Right atrium auricular region (tissue), 2 donors: ENCODE measurements at places on chromosomes 7 and 10. TPM values are rescaled to one million over a fixed set of nuclear protein-coding genes. Genes with fewer than 3 reads are reported as not detected.

DNA sequence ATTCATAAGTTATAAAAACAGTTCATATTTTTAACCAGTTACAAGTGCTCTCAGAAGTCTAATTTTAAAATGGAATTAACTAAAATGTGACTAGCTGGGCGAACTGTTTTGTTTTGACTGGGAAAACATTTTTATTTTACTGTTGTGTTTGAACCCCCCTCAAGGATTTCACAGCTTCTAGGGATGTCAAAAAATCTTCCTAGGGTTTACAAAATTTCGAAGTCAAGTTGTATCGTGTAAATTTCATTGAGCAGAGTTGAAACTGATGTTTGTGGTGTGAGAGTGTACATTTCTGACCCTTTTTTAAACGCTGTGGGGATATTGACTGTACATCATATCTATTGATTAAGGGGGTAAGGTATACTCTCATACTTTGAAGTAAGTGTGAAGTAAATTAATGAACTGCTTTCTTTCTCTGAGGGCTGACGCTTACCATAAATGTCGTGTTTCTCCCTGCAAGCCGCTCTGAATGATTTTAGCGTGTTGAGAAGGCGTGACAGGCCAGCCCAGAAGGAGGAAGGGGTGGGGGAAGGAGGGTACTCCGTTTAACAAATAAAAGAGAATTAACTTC, 1.8 kb upstream of the SP8 start:
- no peak for DNase-seq

GRCh38 chr7:91636129-91636724, 244.3 kb downstream of the MTERF1 start:
- DNase-seq = no peak

GRCh38 chr7:2873686-2874551, 29.8 kb upstream of the GNA12 start:
- DNase-seq = no peak

- DNase-seq = no peak
Observed at GRCh38 chr10:80612261-80612660, 74.6 kb downstream of the SH2D4B start.

GRCh38 chr10:45008524-45009161, 7.9 kb downstream of the ZNF22 start:
- no peak for DNase-seq

- no peak for DNase-seq
Observed at GRCh38 chr7:22348379-22348778, 8.6 kb downstream of the RAPGEF5 start.

DNA sequence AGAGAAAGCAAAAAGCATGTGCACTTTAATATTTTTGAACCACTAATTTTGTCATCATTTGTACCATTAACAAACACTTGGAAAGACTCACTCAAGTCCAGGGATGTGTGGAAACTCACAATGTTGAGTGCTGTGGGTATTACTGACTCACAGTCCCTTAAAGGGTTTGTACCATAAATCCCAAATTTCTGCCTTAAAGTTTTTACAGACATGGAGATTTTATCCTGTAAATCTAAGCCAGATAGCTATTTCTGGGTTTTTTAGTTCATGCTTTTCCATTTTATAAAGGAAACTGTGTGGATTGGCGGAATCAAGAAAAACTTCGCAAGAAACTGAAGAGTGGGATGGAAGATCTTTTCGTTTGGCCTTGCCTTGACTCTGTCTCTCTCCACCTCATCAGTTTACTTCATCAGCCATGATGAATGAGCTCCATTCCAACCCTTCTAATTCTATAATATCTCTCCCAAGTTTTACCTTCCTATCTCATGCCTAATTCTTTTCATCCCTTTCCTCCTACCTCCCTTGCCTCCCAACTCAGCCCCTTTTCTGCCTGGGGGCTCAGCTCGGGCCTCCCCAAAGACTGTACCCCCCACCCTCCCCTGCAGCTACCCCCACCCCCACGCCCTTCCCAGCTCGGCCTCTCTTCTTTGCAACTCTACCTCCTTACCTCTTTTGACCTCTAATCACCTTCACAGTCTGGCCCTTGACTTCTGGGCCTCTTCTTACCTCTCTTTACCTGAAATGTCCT, 218.5 kb upstream of the MKLN1 start:
- DNase-seq = no peak

DNA sequence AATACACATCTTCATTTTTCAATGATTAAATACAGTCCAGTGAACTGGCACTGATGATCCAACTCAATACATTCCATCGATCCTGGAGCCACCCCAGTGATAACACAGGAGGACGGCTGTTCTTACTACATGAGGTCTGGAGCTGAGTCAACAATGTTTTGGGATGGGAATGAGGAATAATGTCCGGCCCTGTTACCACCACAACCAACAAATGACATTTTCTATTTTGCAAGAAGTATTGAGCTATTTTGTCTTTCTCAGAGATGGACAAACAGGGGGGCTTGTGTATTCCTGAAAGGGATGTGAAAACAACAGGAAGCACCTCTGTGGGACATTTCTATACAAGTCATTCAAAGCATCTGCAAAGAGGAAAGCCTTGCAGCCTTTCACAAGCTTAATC, 249.2 kb downstream of the PARD3 start:
- DNase-seq = no peak

DNA sequence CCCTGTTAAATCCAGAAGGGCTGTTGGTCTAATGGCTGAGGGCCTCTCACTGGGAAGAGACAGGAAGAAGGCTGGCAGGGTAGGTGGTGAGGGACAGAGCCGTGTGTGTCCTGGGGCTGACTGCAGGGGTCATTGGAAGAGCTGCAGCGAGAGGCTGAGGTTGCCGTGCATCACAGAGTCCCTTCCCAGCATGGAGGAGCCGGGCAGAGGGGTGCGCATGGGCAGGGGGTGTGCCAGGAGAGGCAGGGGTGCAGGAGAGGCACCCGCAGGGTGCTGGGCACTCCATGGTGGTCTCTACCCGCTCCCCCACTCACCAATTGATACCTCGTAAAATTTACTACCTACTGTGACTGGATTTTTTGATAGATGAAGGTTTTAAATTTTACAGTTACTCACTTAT, 124.3 kb downstream of the ACTR3B start:
- no peak for DNase-seq

DNA sequence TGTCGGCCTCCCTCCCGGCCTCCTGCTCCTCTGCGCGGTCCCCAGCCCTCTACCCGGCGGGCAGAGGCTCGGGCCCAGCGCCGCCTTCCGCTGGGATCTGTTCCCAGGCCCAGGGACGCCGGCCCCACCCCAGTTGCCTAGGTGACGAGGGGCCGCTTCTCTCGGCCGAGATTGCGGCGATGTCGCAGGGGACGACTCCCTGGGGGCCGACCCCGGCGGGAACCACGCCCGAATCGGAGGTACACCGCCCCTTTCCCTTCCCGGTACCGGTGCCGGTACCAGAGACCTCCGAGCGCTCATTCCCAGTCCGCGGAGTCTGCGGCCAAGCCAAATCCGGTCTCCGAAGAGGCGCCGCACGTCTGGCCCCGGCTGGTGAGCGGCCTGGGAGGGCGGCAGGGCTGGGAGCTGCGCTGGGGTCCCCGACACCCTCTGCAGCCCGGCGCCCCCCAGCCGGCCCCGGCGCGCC, at the start of gene CABCOCO1:
Gene CABCOCO1, plus strand, starts transcription at position 136 of the 466 bp plus-strand sequence. Its CDS starts 44 bp downstream, at position 180.
- peak; percentile 58 for DNase-seq

DNA sequence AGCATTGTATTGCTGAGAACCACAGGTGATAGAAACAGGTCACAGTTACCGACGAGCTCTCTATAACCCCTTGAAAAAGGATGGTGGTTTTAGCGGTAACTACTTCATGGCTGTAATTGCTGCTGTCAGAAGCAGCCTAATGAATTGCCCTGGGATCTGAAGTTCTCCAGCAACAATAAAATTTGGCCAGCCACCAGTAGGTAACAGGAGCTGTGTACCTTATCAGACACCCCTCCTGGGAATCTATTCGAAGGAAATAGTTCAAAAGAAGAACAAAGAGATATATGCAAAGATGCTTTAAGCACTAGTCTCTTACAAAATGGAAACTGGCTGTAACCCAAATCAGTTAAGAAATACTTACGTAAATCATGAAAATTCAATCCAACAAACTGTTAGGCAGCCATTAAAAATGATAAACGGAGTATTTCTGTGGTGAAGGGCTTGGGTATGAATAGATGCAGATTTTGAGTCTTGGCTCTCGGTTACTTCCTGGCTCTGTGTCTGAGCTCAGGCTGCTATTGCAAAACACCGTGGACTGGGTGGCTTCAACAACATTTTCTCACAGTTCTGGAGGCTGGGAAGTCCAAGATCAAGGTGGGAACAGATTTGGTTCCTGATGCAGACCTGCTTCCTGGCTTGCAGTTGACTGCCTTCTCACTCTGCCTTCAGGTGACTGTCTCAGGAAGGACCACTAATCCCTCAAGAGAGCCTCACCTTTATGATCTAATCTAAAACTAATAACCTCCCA, 1.6 kb downstream of the MSRB2 start:
- DNase-seq = no peak

GRCh38 chr10:131616040-131616439, 284.8 kb upstream of the PPP2R2D start:
- DNase-seq = no peak

- no peak for DNase-seq
Observed at GRCh38 chr10:52048051-52048450, 266.0 kb upstream of the DKK1 start.

- no peak for DNase-seq
Observed at GRCh38 chr7:1454542-1454941, 4.7 kb downstream of the MICALL2 start.

DNA sequence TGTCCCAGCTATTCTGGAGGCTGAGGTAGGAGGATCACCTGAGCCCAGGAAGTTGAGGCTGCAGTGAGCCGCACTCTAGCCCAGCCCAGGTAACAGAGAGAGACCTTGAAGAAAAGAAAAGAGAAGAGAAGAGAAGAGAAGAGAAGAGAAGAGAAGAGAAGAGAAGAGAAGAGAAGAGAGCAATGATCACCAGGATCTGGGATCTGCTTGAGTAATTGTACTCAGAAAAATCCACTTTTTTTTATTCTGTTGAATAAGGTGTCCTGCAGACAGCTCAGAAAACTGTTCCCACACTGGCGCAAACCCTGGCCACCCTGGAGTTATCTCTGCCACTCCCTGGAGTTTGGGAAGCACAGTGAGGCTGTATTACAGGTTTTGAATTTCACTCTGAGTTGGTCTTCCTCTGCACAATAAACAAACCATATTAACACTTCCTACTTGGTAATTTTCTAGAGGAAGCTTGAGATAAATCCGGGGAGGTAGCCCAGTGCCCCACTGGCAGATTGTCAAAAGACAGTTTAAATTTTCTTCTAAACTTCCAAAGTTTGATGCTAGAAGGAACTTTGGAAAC, 9.6 kb upstream of the OAT start:
- no peak for DNase-seq

- no peak for DNase-seq
Observed at GRCh38 chr7:3246127-3246526, 54.9 kb upstream of the SDK1 start.

GRCh38 chr10:77836299-77836820, 90.2 kb downstream of the DLG5 start:
- DNase-seq = peak; percentile 86

GRCh38 chr7:70739646-70740210, 392.2 kb upstream of the GALNT17 start:
- DNase-seq = no peak

GRCh38 chr7:721619-722248, 4.8 kb upstream of the DNAAF5 start:
- DNase-seq = no peak

DNA sequence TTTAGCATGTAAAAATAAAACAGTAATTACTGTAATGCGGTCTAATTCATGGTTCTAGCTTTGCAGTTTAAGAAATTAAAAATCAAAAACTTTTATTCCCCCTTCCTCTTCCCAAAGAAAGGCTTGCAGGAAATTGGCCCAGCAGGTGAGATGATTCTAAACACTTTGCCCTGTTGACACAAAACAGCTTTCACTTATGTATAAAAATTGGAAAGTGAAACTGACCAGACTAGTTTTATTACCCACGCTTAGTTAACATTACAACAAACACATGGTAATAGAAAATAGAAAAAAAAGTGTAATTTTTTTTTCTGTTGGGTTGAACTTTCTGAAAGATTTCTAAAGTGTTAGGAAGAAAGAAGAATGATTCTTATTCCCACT, 1.2 kb upstream of the CCDC6 start:
- DNase-seq = no peak

DNA sequence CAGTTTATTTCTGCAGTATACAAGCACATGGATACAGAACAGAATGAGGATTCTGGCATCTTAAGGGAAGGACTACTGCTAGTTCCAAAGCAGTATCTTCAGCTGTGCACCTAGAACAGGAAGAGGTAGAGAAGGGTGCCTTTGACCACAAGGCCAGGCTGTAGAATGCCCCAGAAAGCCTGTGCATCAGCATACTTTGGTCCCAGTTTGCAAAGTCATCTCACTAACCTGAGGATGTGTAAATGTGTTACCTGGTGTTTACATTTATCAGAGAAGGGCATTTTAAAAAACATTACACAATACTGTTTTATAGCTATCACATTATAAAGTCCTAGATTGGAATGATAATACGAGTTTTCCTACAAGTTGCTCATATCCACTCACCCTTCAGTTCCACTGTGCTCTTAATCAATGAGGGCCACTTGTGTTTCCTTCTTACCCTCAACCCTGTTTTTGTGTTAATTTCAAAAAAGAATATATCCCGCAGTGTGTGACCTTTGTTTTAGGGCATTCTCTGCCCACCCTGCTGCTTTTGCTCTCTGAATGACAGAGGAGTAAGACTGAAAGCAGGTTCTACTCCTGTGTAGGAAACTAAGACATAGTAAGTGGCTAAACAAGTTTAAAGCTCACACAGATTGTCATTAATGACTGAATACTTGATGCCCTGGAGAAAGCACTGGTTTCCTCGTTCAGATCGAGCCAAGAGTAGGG, 3.4 kb downstream of the SLC35G1 start:
- DNase-seq = no peak

- DNase-seq = no peak
Observed at GRCh38 chr10:72503241-72503640, 122.6 kb downstream of the MICU1 start.

- DNase-seq = no peak
Observed at GRCh38 chr10:1425879-1426278, 311.4 kb downstream of the ADARB2 start.

DNA sequence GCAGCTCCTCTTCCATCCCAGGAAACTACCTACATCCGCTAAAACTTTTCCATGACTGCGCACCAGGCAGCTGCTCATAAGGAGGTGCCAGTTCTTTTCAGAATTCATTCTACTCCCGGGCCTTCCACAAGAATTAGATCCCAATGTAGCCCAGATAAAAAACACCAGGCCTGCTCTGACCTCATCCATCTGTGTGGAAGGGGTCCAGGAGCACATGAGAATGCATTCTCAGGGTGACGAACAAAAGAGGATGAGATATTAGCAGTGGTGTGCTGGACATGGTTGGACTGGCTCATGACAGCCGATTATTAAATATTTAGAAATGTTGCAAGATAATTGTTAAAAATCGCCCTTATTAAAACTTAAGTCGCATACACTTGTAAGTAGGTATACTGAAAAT, 43.2 kb upstream of the STEAP1B start:
- no peak for DNase-seq

- DNase-seq = no peak
Observed at GRCh38 chr7:43398831-43399230, 184.1 kb upstream of the STK17A start.

- no peak for DNase-seq
Observed at GRCh38 chr10:86671985-86672710, 3.8 kb downstream of the LDB3 start.

GRCh38 chr7:80832006-80832405, 86.8 kb downstream of the SEMA3C start:
- DNase-seq = no peak

CALCR gene
- not detected for total RNA-seq

ANKRD26 gene
- total RNA-seq = 3.9 TPM

SPDYE2B gene
- total RNA-seq = not detected

VWDE gene
- 14.4 TPM for total RNA-seq

CACNB2 gene
- total RNA-seq = 19.0 TPM

SEMA4G gene
- 4.0 TPM for total RNA-seq

PON3 gene
- not detected for total RNA-seq

CHST3 gene
- 45.4 TPM for total RNA-seq
